Lung microvascular endothelial cell (primary cell): ENCODE measurements at places on chromosomes 6 and 20. TPM values are rescaled to one million over a fixed set of nuclear protein-coding genes. Genes with fewer than 3 reads are reported as not detected.
A peak's percentile ranks its signal among the peaks of the same experiment; 100 is the strongest.

MUC21 gene
- not detected in 2 replicates for total RNA-seq

GRCh38 chr6:32589596-32590449, at the start of gene HLA-DRB1:
HLA-DRB1 (minus strand) TSS chr6:32589848; CDS start chr6:32589742, 106 bp downstream.
- DNase-seq: peak; percentile 2

MMP24 gene
- under 0.01 and 0.20 TPM in 2 replicates for total RNA-seq

GRCh38 chr6:25590986-25591385, 61.0 kb upstream of the SCGN start:
- DNase-seq: no peak

GRCh38 chr20:21840991-21841390, 135.5 kb downstream of the PAX1 start:
- no peak for DNase-seq

ARG1 gene
- total RNA-seq: not detected in 2 replicates

GRCh38 chr20:17485017-17485416, 46.2 kb downstream of the BFSP1 start:
- DNase-seq: no peak

GRCh38 chr6:132954936-132955335, 140.6 kb downstream of the RPS12 start:
- no peak for DNase-seq

- DNase-seq: no peak
These were observed 195.6 kb downstream of the PREX1 start for GRCh38 chr20:48632017-48632824.

DNA sequence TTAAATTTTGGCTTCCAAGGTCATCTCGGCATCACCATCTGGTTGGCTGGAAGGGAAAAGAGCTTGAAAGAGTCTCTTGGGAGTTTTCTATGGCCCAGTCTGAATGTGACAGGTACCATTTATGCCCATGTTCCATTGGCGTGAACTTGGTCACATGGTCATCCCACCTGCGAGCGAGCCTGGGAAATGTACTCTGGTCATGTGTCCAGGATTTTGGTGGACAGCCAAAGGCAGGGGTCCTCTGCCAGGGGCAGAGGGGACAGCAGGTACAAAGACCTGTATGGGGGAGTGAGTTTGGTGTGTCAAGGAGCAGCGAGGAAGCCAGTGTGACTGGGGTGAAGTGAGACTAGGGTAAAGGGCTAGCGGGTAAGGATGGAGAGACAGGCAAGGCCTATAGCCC, 112.6 kb downstream of the CDC5L start:
- no peak for DNase-seq

- no peak for DNase-seq
These were observed 102.8 kb downstream of the NRSN1 start for GRCh38 chr6:24228681-24229255.

DNA sequence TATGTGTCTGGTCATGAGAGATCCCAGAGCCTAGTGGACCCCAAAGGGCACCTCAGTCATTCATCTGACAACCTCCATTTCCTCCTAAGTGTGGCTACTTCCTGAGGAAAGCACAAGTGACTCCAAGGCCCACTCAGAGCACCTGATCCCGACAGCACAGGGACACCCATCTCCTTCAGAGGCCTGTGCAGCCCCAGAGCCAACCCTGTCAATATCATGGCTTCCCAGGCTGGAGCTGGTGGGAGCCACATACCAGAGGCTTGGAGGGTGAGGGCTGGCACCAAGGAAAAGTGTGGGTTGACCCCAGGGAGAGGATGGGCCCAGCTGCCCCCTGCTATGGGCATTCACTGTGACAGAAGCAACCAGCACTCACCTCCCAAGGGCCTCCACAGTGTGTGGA, 117.3 kb downstream of the PSMB1 start:
- DNase-seq: no peak

RSPO3 gene
- total RNA-seq: not detected in 2 replicates

GRCh38 chr6:34671367-34671766, 25.2 kb downstream of the ILRUN start:
- no peak for DNase-seq

XKR7 gene
- under 0.01 TPM in 1 of 2 replicates, not detected in the other for total RNA-seq

GRCh38 chr6:139659196-139659595, 284.7 kb upstream of the CITED2 start:
- no peak for DNase-seq

DNA sequence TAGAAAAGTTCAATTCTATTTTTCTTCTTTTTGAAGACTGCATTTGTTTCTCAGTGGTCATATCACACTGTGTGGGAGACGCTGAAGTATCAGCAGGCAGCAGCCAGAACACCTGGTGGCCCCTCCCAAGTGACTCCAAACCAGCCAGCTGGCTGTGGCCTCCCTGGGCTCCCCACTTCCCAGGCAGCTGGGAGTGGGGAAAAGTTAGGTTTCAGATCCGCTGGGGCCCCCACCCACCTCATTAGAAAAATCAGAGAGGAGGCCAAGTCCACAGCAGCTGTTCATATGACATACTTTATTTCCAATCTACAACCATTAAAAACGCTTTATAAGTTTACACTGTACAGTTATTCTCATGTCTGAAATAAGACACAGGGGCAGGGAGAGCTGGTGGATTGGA, 3.6 kb upstream of the DSN1 start:
- no peak for DNase-seq

EEF1A2 gene
- 5.2 and 14.8 TPM in 2 replicates for total RNA-seq

C4B gene
- total RNA-seq: 0.44 and 1.4 TPM in 2 replicates

NAPB gene
- total RNA-seq: 3.1 and 6.5 TPM in 2 replicates

GRCh38 chr6:118551063-118552053, 3.3 kb downstream of the PLN start:
- peak; percentile 70 for DNase-seq

DNA sequence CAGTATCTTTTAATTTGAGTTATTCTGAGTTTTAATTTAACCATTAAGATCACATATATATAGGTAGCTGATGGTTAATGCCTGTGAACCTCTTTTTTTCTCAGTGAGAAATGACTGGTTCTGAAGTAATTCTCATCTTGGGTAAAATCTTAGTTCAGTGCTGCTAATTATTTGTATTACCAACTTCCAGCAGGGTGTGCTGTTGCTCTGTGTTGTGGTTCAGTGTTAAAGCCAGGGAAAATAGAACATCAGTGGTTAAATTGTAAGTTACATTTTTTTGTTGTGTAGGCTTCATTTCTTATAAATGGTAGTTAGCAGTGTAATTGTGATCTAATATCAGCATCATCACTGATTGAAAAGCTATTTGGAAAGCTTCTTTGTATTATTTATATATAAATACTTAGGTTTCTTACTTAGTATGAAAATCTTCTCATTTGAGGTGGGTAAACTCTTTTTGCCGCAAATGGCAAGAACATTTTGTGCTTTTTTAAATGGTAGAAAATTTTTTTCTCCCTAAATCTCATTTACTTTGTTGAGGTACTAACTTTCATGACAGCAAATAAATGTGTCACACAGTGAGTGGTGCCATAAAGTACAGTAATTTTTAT, 43.7 kb downstream of the CDC5L start:
- peak; percentile 72 for DNase-seq

DSE gene
- 5.6 and 8.7 TPM in 2 replicates for total RNA-seq

DNA sequence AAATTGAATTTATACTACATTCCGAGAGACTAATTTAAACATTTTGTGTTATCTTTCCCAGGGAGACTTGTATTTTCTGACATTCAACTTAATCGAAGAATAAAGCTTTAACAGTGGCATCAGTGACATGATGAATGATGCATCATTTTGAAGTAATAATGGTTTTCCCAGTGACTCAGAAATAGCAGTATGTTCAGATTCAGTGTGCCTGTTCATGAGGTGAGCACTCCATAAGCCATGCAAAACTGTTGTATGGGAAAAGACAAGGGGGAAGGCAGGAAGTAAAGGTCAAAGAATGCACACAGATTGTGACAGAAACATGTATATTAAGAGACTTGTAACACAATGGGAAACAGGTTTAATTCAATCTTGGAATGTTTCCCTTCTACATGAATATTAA, 1348.2 kb upstream of the GJE1 start:
- DNase-seq: peak; percentile 88

GRCh38 chr6:99894815-99895214, 99.2 kb downstream of the MCHR2 start:
- no peak for DNase-seq
